ENCODE measurements at places on chromosomes 16 and 17. TPM values are rescaled to one million over a fixed set of nuclear protein-coding genes. Genes with fewer than 3 reads are reported as not detected.

The GRB7 gene
- total RNA-seq, result 1.7 TPM

The TMEM114 gene
- not detected for total RNA-seq

The PSMD11 gene
- total RNA-seq, result 74.2 TPM

The AARSD1 gene
- 18.9 TPM for total RNA-seq

The NXN gene
- total RNA-seq, result 18.1 TPM

The NOS2 gene
- total RNA-seq, result 0.16 TPM

The CTRB1 gene
- total RNA-seq, result not detected

The TMED6 gene
- 0.36 TPM for total RNA-seq

The HSD17B2 gene
- total RNA-seq, result 0.09 TPM

The CEP112 gene
- total RNA-seq, result 7.2 TPM

The MYH2 gene
- not detected for total RNA-seq

The CD300A gene
- not detected for total RNA-seq

The PRSS36 gene
- 3.8 TPM for total RNA-seq

The KRT32 gene
- 0.09 TPM for total RNA-seq

The SPNS2 gene
- 0.27 TPM for total RNA-seq

The FAM171A2 gene
- total RNA-seq, result 3.1 TPM

The KRTAP2-1 gene
- not detected for total RNA-seq

The PAFAH1B1 gene
- 81.0 TPM for total RNA-seq

The WSCD1 gene
- 0.18 TPM for total RNA-seq

The MED9 gene
- total RNA-seq, result 10.9 TPM

The SOST gene
- total RNA-seq, result 0.09 TPM

The TTYH2 gene
- 2.4 TPM for total RNA-seq

The VAC14 gene
- 29.7 TPM for total RNA-seq

The TMEM204 gene
- total RNA-seq, result 5.0 TPM

The CCL17 gene
- total RNA-seq, result not detected

The ABCC6 gene
- 0.63 TPM for total RNA-seq

The CCR7 gene
- not detected for total RNA-seq

The PRSS33 gene
- not detected for total RNA-seq

The CHP2 gene
- total RNA-seq, result not detected

The GNAO1 gene
- not detected for total RNA-seq

The NME4 gene
- 35.8 TPM for total RNA-seq

The TPSD1 gene
- not detected for total RNA-seq

The AANAT gene
- not detected for total RNA-seq

The DNASE1L2 gene
- total RNA-seq, result 0.16 TPM

The GPR179 gene
- total RNA-seq, result under 0.01 TPM

The USP6 gene
- total RNA-seq, result not detected

The KRTAP1-4 gene
- not detected for total RNA-seq

The SPDYE4 gene
- not detected for total RNA-seq

The TMEM100 gene
- 2.1 TPM for total RNA-seq

The SLFN14 gene
- not detected for total RNA-seq

The TP53TG3D gene
- total RNA-seq, result not detected

The CCDC137 gene
- 12.0 TPM for total RNA-seq
